ENCODE measurements at places on chromosomes 6 and 20.

GRCh38 chr20:43331906-43332305 is 125.8 kb upstream of the SRSF6 start:
- DNase-seq, result no peak

DNA sequence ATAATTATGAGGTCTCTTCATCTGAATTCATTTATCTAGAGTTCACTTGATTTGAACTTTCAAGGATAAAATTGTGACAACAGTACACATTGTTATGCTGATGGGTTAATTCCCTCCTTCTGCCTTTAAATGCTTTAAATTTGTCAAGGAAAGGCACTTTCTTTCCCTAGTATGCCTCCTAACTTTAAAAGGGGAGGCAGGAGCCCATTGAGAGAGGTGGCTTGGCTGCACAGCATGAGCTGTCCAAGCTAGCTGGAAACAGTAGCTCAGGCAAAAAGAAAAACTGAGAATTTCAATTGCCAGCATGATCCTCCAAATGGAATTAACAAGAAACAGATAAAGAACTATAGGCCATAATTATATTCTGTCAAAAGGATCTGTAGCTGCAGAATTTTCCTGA is 243.3 kb upstream of the GRIK2 start:
- DNase-seq, result no peak

- no peak for DNase-seq
Measured at GRCh38 chr6:3592371-3592941, 135.6 kb upstream of the SLC22A23 start.

GRCh38 chr6:163416557-163417253 is 2.2 kb downstream of the QKI start:
- no peak for DNase-seq

DNA sequence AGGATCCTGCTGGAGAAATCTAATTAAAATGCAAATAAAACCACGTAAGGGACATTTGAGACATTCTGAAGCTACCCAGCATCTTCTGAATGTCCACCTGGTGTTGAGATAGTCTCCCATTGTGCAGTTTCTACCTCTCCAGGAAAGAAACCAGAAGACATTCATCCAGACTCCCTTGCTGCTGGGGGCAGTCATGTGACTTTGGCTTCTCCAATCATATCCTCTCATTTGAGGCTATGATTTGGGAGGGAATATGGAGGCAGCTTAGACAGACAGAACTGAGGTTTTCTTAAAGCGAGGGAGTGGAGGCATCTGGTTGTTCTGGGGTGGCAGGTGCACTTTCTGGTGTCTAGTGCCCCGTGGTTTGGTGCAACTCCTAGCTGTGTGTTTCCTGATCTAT is 315.2 kb upstream of the SULF2 start:
- DNase-seq, result no peak

DNA sequence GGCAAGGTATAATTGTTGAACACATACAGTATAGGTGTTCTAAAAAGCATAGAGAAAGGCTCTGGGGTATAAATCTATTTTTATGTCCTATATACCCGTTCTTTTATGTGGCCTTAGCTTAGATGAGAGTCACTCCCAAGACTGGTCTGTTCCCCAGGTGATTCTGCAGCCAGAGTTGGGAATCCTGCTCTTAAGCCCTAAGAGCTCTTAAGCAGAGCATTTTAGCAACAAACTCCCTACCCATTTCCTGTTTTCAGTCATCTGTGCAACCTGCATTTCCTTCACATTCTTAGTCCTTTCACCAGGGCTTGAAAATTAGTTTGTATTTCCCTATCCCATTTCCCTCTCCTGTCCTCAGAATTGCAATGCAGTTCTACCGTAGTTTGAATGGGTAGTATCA is 166.1 kb downstream of the HS3ST5 start:
- no peak for DNase-seq

DNA sequence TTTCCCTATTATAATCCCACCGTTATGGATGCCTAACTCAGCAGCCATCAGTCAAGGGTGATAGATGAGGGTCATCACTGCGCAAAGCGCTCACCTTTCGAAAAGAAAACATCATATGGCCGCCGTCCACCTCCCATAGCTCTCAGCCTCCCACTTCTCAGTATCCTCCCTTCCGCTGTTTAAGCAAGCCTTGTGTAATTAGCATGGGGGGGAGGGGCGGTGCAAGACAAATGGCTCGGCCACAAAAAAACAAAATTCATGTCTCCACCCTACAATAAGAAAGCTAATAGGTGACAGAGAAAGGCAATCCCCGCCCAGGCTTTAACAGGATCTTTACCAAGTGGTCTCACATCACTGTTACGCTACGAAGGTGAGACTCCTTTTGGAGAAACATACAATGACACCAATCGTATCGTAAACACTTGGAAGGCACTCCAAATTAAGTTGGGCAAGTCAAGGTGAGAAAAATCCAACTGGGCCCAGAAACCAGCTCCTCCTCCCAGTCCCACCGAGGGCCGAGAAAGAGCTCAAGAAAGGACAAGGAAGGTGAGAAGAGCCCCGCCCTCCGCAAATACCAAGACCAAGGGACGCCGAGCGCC is 645 bp downstream of the DDX39B start:
- DNase-seq, result no peak

DNA sequence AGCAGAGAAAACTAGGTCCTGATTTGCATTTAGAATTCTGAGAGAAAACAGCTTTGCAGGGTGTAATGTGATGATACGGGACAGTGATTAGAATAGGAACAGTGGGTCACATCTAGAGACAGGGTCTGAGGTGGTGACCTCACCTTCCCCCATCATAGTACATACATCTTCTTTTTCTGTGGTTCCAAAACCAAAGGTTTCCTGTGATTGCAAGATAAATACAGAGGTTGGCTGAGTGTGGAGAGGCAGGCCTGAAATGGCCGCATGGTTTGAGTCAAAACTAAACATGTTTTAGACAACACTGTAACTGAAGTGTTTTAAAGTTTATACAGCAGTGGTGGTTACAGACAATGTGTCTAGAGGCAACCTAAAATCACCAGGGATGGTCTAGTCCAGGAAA is 10.4 kb upstream of the NT5DC1 start:
- no peak for DNase-seq

GRCh38 chr6:142907544-142907943 is 37.4 kb downstream of the HIVEP2 start:
- no peak for DNase-seq

- DNase-seq, result no peak
Measured at GRCh38 chr20:32391003-32391402, 32.9 kb downstream of the ASXL1 start.

- no peak for DNase-seq
Measured at GRCh38 chr6:141105481-141105880, 1027.2 kb upstream of the GJE1 start.

DNA sequence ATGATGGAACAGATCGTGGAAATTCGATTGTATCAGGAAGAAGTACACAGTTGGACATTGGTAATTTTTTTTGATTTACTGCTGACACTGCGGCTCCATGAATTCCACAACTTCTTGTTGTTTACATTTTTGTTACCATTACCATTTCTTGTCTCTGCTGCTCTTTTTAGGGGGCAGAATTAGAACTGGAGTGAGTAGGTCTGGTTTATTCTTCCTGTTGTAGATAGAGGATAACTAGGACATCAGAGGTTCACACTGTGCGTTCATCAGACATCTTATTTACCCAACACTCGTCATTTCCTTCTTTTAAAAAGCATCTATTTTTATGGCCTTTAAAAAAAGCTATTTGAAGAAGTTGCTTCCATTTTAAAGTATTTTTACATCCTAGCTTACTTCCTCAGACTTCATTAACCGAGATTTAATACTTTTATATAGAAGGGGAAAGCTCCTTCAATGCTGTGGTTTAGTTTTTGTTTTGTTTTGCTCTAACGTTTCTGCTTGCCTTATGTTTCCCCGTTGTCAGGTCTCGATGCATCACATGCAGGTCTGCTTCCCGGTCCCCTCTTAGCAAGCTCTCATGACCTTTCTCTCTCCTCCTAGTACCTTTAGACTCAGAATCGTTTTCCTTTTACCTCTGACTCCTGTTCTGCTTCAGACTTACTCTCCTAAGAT is 139.1 kb downstream of the ARID1B start:
- no peak for DNase-seq

GRCh38 chr6:75349262-75349984 is 64.8 kb upstream of the TMEM30A start:
- DNase-seq, result no peak

GRCh38 chr6:91653895-91654294 is 1067.0 kb upstream of the MAP3K7 start:
- no peak for DNase-seq

GRCh38 chr6:2360126-2360525 is 114.7 kb upstream of the GMDS start:
- no peak for DNase-seq

GRCh38 chr20:61983965-61984364 is 81.7 kb downstream of the TAF4 start:
- DNase-seq, result no peak

GRCh38 chr20:4951299-4951698 is 50.0 kb downstream of the SLC23A2 start:
- no peak for DNase-seq

GRCh38 chr6:138571585-138572166 is 72.4 kb upstream of the NHSL1 start:
- DNase-seq, result no peak

DNA sequence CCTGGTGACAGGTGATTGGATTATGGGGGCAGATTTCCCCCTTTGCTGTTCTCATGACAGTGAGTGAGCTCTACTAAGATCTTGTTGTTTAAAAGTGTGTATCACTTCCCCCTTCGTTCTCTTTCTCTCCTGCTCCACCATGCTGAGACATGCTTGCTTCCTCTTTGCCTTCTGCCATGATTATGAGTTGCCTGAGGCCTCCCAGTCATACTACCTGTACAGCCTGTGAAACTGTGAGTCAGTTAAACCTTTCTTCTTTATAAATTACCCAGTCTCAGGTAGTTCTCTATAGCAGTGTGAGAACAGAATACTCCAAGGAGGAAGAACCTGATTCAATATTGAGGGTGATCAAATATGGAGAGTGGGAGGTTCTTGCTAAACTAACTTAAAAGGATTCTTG is 724.9 kb downstream of the DOK5 start:
- DNase-seq, result no peak

DNA sequence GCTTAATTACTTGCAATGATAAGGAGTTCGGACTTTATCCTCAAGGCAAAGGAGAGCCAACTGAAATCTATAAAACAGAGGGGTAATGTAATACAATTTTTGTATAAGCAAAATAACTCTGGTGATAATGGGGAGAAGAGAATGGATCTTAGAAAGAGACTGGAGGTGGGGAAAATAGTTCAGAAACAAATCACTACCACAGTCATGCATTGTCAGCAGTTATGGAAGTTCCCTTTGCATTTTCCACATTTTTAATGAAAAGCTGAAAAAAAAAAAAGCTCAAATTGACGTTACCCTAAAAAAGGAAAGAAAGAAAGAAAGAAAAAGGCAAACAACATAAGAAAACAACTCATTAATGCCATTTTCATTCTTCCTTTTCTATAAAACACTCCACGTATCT is 337.6 kb upstream of the HSF2 start:
- DNase-seq, result no peak

- DNase-seq, result no peak
Measured at GRCh38 chr20:22601361-22602141, 17.2 kb upstream of the FOXA2 start.

- no peak for DNase-seq
Measured at GRCh38 chr6:6674872-6675271, 86.4 kb downstream of the LY86 start.

GRCh38 chr20:3146732-3147341 is 12.8 kb downstream of the FASTKD5 start:
- no peak for DNase-seq

- DNase-seq, result no peak
Measured at GRCh38 chr6:31727034-31727716, 1.9 kb downstream of the DDAH2 start.

DNA sequence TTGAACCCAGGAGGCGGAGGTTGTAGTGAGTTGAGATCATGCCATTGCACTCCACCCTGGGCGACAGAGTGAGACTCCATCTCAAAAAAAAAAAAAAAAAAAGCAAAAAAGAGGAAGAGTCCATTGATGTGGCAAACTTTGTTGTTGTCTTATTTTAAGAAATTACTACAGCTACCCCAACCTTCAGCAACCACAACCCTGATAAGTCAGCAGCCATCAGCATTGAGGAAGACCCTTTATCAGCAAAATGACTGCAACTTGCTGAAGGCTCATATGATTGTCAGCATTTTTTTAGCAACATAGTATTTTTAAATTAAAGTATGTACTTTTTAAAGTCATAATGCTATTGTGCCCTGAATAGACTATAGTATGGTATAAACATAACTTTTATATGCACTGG is 48.8 kb downstream of the ZFP64 start:
- DNase-seq, result no peak

DNA sequence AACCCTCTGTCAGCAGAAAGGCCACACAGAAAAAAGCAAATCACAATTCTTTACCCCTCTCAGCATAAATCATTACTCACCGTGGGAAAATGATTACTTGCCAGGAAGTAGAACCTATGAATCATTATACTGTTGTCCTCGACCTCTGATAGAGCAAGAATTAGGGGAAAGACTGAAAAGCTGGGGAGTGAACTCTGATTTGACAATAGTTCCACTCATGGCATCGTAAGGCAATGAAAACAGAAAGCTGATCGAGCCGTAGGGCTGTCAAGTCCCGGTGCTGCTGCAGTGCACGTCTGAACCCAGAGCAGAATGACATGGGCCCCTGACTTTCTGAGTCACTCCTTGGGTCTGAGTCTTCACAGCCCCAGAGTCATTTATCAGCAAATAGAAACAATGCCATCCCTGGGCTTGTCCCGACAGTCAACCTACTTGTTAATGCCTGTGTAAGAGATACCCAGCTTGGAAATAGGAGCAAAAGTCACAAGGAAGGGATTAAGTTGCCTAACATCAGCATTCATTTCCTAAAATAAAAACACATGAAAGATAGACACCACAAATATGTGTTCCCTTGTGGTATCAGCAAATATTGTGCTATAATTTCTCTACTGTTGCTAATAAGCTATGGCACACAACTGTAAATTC is 224.8 kb upstream of the MARCKS start:
- DNase-seq, result no peak

DNA sequence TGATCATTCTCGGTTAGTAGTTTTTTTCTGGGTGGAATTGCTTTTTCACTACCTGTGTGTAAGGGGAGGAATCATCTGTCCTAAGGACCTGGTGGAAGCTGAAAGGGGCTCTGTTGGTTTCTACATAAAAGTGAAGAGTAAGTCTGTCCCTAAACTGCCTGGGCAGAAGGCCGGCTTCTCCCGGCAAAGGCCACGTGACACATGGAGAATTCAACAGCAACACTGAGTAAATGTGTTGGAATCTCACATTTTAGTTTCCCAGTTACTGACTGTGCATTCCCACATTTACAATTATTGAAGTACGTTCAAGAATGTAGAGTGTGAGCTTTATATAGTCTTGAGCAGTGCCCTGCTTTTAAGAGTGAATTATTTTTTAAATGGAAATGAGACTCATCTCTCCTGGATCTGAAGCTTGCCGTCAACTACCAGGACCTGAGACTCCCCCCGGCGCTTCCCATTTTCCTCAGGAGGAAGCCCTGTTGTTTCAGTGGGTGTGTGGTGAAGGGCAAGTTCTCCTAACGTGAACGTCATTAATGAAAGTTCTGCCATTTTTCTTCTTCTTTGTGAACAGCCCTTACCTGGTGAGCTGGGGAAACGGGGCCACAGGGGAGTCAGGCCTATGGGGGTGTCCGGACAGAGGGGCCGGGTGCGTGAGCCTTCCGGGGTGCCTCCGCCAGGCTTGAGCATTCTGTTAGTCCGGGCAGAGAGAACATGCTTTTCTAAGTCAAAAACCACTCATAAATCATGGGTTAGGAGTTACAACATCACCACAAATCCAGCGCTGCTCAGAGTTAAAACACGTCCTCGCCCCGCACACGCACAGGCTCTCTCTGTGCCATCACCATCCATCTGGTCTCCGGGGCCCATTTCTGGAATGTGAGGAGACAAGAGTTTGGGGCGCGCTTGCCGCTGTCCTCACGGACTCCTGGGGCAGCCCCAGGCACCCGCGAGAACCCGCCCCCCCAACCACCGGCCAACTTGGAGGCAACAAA is 56.6 kb upstream of the SMOC2 start:
- no peak for DNase-seq

All from NCI-H1930 (cell line).